ENCODE measurements at places on chromosomes 6 and 20.

GRCh38 chr20:61541537-61541936, 289.5 kb downstream of the CDH4 start:
- no peak for DNase-seq

GRCh38 chr6:2149361-2150006, 95.9 kb downstream of the GMDS start:
- DNase-seq, result no peak

DNA sequence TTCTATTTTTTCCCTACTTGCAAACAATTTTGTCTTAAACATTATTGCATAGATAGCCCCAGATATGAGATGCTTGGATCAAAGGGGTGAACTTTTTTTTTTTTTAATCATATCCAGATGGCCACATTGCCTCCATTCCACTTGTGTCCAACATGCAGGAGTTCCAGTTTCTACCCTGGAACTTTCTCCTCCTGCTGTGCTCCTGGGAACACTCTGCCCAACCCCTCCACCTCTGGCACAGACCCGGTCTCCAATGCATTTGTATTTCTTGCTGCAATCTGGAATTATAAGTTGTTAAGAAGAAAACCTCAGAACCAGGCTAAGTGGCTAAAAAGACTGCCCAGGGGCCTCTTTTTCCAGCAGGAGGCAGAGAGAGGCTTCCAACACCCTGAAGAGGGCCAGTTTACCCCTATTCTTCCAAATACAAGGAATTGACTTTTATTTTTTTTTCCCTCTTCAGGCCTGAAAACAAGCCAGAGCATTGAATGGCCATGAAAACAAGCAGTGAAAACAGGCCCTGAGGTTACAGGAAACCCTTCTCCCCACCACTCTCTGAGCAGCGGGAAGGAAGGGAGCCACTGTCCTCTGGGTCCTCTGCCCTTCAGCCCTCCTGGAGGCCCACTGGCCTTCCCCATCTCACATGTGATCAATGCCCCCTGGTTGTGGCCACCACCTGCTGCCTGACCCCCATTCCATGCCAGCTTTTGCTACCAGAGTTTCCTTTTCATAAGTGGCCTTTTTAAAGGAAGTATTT, 44.3 kb downstream of the PDYN start:
- no peak for DNase-seq

DNA sequence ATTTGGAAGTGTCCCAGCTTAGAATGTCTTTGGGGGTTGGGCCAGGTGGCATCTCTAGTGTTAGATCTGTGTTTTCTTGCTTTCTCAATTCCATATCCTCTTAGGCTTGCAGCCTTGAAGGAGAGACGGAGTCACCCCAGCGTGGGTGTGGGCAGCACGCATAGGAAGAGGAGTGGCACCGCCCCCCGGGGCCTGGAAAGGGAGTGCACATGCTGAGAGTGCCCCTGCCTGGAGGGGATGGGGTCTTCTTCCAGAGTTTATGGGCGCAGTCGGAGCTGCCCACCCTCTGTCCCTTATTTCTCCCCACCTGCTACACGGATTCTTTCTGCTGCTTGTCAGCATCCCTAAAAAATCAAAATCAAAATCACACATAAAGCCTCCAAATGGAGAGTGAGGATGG, 309.7 kb downstream of the QKI start:
- DNase-seq, result no peak

DNA sequence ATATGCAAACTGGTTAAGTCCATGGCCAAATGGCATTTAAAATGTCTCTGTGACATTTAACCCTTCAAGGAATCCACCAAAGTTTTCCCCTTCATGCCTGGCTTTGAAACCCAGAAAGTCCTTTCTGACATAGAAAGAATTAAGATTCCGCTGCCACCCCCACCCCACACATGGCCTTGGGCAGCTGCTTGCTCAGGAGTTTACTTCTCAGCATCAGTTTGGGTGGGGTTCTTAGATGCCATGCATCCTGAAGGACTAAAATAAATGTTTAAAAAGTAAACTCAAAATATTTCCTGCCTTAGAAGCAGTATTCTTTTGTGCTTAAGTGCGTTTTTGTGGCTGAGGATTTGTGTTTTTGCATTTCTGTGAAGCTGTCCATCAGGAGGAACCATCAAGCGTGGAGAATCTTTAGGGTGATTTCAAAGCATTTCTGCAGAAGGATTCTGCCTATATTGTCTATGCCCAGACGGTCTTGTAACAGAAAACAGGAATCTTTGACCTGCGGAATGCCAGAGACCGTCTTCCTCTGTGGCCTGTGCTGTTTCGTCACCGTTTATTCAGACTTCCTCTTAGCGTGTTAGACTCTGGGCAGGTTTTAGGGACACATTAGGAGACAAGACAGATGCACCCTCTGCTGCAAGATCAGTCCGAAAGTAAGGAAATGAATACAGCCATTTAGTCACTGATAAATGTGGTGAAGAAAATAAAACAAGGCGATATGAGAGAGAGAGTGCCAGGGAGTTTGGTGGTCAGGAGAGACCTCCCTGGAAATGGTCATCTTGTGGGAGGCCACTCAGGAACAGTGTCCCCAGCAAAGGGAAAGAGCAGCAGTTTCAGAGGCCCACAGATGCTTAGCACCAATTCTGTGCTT, 6.2 kb downstream of the DUSP22 start:
- DNase-seq, result no peak

DNA sequence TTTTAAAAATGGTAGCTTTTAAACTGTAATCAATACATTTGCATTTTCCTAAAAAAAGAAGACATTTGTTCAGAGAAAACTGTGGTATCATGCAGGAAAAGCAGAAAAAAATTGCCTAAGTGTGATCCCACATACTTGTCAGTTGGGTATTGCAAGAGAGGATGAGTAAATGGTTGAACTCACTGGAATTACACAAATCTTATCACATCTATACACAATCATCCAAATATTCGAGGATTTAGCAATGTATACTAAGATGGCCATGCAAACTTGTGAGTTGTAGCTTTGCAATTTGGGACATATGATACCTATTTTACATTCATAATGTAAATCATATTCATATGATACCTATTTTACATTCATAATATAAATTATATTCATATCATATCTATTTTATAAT, 58.2 kb upstream of the GJE1 start:
- no peak for DNase-seq

DNA sequence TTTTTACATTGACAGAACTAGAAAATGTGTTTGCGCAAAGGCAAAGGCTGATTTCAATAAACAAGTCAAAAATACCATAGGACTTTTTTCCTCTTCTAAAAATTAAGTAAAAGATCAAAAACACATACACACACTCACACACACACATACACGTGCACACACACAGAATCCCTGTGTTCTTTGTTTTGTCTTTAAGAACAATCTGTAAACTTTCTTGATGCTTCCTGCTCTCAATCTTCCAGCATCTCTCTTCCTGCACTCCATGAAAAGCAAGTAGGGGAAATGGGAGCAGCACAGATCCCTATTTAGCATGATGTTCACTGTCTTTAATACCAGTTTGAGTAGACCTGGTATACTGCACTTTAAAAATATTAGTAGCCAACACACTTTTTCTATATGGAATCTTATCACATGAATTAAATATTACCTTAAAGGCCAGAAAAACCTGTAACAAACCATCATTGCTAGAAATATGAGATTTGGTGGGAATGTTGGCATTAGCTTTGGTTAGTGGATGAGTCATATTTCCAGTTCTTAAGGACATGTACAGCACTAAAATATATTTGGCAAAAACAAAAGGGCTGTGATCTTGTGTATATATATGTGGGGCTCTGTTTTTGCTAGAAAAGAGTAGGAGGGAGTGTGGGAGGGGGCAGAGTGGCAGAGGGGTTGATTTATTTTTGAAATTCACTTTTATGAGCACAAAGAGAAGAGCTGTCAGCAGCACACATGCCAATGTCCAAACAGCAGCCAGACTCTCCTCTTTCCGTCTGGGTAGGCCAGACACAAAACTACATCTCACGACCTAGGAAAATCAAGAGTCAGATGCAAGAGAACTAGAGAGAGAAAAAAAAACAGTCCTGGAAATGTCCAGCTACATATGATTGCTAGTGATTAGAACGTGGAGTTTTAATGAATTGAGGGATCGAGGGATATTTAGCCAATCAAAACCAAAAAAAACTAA, 4.6 kb downstream of the PTPRK start:
- no peak for DNase-seq

GRCh38 chr20:44858606-44859360, 26.7 kb upstream of the YWHAB start:
- no peak for DNase-seq

- DNase-seq, result no peak
Observed at GRCh38 chr6:56995347-56995902, 40.5 kb downstream of the BEND6 start.

DNA sequence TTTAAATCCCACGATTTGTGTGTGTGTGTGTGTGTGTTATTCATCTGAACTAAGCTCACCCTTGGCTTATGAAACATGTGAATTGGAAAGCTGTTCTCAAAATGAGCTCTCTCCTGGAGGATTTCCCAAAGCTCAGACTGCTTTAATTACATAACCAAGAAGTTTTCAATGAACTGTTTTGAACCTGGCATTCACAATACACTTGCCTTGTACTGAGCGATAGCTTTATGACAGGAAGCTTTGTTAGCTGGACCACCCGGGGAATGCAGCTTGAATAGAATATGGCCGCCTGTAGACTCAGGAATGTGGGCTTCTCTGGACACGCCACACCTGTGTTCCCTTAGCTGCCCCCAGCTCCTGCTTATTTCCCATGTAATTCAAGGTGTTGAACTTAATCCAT, 71.4 kb upstream of the PREP start:
- DNase-seq, result no peak

- no peak for DNase-seq
Observed at GRCh38 chr20:497979-498378, 35.6 kb upstream of the TBC1D20 start.

- DNase-seq, result no peak
Observed at GRCh38 chr6:53009056-53009455, 14.0 kb upstream of the GSTA4 start.

- no peak for DNase-seq
Observed at GRCh38 chr6:106256201-106256968, 69.2 kb downstream of the ATG5 start.

GRCh38 chr20:16481977-16482376, 91.3 kb downstream of the KIF16B start:
- no peak for DNase-seq

DNA sequence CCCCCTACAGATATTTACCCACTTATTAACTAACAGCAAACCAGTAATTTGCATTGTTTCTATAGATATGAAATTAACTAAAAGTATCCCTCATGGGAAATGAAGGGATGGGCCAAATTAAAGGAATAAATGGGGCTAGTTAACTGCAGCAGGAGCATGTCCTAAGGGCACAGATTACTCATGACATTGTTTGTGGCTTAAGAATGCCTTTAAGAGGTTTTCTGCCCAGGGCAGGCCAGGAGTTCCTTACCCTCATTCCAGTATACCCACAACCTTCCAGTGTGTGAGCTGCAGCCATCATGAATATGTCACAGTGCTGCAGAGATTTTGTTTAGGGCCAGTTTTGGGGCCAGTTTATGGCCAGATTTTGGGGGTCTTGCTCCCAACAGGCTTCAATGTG, 1101.9 kb downstream of the PRIM2 start:
- no peak for DNase-seq

DNA sequence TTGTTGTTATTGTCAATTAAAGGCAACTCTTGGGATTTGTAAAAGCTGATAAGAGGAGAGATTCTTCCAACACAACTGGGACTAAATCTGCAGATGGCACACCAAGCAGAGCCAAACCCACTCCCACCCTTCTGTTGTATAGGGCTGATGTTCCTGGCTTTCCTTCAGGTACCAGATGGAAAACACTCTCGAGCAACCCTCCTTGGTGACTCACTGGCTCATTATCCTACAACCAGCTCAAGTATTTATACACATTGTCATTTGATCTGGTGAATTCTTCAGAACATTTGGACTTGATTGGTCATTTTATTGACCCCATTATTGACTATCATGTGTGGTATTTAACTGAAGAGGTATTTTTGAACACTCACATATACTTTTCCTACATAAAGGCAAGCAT, 190.3 kb upstream of the PCSK2 start:
- no peak for DNase-seq

DNA sequence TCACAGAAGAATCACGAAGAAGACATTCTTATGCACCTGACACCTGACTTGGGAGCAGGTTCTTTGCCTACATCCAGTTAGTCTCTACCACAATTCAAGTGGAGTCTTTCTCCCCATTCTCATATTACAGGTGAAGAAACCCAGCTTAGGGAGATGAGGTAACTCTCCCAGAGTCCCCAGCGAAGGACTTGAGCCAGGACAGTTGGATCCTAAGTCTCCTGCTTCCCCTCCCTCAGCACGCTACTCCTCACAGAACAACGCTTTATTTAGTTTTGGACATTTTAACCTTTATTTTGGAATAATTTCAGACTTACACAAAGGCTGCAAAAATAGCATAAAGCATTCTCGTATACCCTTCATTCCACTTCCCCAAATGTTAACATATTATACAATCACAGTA, 824 bp upstream of the CSTL1 start:
- DNase-seq, result no peak

- no peak for DNase-seq
Observed at GRCh38 chr20:33919653-33920052, 74.1 kb upstream of the RALY start.

GRCh38 chr6:159056003-159056402, 11.2 kb upstream of the TAGAP start:
- DNase-seq, result no peak
